ENCODE measurements at places on chromosomes 3 and 15. TPM values are rescaled to one million over a fixed set of nuclear protein-coding genes. Genes with fewer than 3 reads are reported as not detected.

DNA sequence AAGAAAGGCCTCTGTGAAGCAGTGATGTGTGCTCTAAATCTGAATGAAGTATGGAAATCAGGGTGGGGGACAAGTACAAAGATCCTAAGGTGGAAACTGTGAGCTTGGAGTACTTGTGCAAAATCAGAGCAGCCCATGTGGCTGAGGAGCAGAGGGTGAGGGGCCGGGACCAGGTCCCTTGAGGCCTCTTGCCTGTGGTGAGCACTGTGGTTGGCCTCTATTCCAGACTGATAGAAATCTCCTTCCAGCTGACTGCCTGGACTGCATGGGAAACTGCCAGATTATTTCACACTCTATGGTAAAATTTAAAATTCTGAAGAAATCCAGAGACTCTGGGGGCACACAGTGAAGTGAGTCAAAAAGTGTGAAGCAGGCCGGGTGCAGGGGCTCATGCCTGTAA is 81.4 kb downstream of the TM4SF4 start:
- no peaks in the 10 kb centered on the region for H3K36me3 ChIP-seq
- H3K27ac ChIP-seq: peak overlapping the region; percentile 88
- DNase-seq: no peak
- H3K4me1 ChIP-seq: peaks cover 61% of the 10 kb centered on the region

- H3K36me3 ChIP-seq: no peaks in the 10 kb centered on the region
- peaks cover 39% of the 10 kb centered on the region for H3K4me1 ChIP-seq
- H3K4me3 ChIP-seq: no peak overlapping the region
- H3K27me3 ChIP-seq: no peaks in the 10 kb centered on the region
These were observed 321.5 kb upstream of the CTNNB1 start for GRCh38 chr3:40877631-40878463.

GRAMD2A gene
- not detected for total RNA-seq

- no peak overlapping the region for H3K27ac ChIP-seq
- H3K4me3 ChIP-seq: no peak overlapping the region
- peak; percentile 25 for DNase-seq
- H3K4me1 ChIP-seq: peaks cover under 1% of the 10 kb centered on the region
These were observed 7.8 kb downstream of the DUOX2 start for GRCh38 chr15:45106002-45106790.

SQOR gene
- 49.6 TPM for total RNA-seq

- no peak for DNase-seq
- H3K4me3 ChIP-seq: no peak overlapping the region
- no peak overlapping the region for H3K27ac ChIP-seq
- no peaks in the 10 kb centered on the region for H3K27me3 ChIP-seq
- no peaks in the 10 kb centered on the region for H3K4me1 ChIP-seq
These were observed 182.7 kb downstream of the MEX3B start for GRCh38 chr15:81863162-81863561.

GRCh38 chr15:27057904-27058645 is 87.1 kb downstream of the GABRG3 start:
- H3K4me3 ChIP-seq: no peak overlapping the region
- no peaks in the 10 kb centered on the region for H3K27me3 ChIP-seq
- no peaks in the 10 kb centered on the region for H3K4me1 ChIP-seq
- DNase-seq: no peak

GRCh38 chr15:75713338-75713895 is 769 bp upstream of the CSPG4 start:
- peak overlapping the region; percentile 61 for H3K4me3 ChIP-seq
- H3K27ac ChIP-seq: peak overlapping the region; percentile 93
- peaks cover 51% of the 10 kb centered on the region for H3K4me1 ChIP-seq
- no peaks in the 10 kb centered on the region for H3K36me3 ChIP-seq

DNA sequence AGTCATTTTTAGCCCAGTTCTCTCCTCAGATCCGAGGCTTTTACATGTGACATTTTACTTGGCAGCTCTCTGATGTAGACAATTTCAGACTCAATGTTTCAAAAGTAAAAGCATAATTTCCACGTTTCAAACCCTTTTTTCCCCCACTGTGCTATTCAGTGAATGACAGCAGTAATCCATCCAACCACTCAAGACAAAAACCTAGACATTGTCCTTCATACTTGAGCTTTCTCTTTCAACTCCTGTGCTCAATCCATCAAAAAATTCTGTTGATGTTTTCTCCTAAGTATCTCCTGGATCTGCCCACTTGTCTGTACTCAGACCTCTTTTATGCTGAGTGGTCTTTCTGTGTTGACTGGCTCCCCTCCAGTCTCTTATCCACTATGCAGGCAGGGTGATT is 214.7 kb downstream of the CHL1 start:
- no peak overlapping the region for H3K4me3 ChIP-seq
- no peaks in the 10 kb centered on the region for H3K36me3 ChIP-seq
- H3K4me1 ChIP-seq: no peaks in the 10 kb centered on the region
- no peaks in the 10 kb centered on the region for H3K27me3 ChIP-seq
- no peak overlapping the region for H3K27ac ChIP-seq

UPK1B gene
- total RNA-seq: not detected

TAGLN3 gene
- total RNA-seq: not detected

DNA sequence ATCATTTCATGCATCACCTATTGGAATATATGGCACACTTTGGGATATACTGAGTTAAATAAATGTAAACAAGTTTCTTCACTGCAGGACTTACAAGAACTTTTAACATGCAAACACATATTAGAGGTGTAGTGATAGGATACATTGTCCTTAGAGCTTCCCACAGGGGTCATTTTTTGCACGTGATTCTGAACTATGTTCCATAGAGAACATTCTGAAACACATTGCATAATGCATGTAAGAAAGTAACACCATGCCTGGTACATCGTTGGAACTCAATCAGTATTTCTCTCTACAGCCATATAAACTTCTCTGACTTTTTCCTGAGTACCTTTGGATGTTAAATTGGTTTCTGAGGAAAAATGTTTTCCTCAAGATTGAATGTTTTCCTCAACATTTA is 28.3 kb downstream of the MRAS start:
- no peak for DNase-seq
- H3K4me1 ChIP-seq: peaks cover 4% of the 10 kb centered on the region
- no peaks in the 10 kb centered on the region for H3K27me3 ChIP-seq
- no peak overlapping the region for H3K27ac ChIP-seq
- H3K36me3 ChIP-seq: peaks cover 24% of the 10 kb centered on the region

C2CD4B gene
- 2.3 TPM for total RNA-seq

- H3K27me3 ChIP-seq: no peaks in the 10 kb centered on the region
- no peak overlapping the region for H3K27ac ChIP-seq
- no peak for DNase-seq
These were observed 231.6 kb upstream of the GOLGA6L4 start for GRCh38 chr15:84003791-84004503.

DNA sequence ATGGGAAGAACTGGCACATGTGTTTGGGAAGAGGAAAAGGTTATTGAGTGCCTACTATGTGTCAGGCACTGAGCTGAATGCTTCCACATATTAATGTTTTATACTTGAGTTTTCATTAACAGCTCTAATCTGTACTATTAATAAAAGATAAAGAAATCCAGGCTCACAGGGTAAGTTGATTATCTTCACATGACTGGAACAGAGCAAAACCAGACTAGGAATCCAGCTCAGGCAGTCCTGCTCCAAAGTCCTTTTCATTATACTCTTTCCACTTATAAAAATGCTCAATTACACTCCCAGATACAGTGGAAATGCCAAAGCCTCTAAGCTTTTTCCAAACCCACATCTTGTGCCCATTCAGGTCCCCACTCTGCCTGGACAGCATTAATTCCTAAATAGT is 97.6 kb downstream of the TNIK start:
- H3K27ac ChIP-seq: no peak overlapping the region
- H3K4me3 ChIP-seq: no peak overlapping the region
- H3K36me3 ChIP-seq: no peaks in the 10 kb centered on the region
- no peak for DNase-seq

DNA sequence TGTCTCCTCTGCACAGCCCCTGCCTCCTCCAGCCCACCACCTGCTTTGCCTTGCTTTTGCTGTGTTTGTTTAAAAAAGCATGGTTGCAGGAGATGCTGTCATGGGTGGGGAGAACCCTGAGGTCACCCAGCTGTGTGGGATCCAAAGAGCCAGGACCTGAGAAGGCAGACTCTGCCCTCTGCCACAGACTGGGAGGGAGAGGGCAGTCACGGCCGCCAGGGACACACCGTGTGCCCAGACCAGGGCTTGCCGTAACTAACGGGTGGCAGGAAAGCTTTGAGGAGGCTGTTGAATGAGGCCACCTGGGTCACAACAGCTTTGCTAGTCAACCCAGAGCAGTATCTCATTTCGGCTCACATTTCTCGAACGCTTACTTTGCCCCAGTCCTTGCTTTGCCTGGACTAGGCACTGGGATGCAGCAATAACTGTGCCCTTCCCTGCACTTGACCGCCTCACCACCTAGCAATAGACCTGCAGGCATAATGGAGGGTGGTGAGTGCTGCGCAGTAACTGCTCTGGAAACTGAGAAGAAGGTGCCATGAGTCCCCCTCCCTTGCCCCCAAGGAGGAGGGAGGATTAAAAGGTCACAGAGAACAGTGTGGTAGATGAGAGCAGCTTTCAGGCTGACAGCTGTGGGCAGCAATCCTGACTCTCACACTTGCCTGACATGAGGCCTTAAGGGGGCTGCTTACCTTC is 55.0 kb upstream of the CTDSPL start:
- DNase-seq: no peak
- peaks cover 30% of the 10 kb centered on the region for H3K4me1 ChIP-seq
- H3K27ac ChIP-seq: no peak overlapping the region
- no peaks in the 10 kb centered on the region for H3K27me3 ChIP-seq
- no peaks in the 10 kb centered on the region for H3K36me3 ChIP-seq

DNA sequence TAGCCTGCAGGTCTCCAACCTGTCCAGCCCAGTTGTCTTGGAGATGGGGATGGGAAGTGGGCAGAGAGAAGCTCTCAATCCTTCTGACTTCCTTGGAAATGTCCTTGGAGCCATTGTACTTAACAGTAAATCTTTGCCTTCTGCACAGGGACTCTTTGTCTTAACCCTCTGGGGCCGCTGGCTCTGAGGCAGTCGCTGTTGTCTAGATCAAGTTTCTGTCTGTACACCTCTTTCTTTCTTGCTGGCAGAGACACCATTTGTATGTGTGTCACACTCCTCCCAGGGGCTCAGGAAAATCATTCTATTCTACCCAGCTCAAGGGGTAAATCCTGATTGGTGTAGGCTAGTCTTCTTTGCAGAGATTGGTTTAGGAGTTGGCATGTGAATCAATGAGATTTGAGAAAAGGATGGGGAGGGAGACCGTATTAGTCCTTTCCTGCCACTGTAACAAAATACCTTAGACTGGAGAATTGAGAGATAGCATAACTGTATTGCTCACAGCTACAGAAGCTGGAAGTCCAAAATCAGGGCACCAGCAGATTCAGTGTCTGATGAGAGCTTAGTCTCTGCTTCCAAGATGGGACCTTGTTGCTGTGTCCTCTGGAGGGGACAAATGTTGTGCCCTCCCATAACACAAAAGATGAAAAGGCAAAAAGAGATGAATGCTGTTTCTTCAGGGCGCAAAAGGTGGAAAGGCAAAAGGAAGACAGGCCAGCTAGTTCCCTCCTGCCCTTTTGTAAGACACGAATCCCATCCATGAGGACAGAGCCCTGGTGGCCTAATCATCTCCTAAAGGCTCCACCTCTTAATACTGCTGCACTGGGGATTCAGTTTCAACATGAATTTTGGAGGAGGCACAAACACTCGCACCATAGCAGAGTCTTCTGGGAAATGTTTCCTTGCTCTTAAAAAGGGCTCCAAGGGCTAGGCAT is 66.3 kb downstream of the PPCDC start:
- no peak for DNase-seq
- no peaks in the 10 kb centered on the region for H3K27me3 ChIP-seq
- no peaks in the 10 kb centered on the region for H3K4me1 ChIP-seq
- no peak overlapping the region for H3K4me3 ChIP-seq

MAGI1 gene
- 83.9 TPM for total RNA-seq

DNA sequence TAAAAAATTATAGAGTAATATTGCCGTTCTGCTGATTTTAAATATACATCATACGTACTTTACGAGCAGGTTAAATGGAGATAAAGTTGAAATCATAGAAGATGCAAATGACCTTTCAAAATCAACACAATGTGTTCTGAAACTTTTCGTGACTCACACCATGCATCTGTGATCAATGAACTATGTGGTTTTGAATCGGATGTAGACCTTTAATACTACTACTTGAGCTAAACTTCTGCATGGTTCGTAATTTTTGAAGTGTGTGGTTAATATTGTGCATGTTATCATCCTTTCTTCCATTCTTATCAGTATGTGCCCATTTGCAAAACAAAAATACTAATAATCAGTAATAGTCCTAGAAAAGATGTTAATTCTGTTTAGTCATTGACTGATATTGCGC is 58.9 kb downstream of the GASK1A start:
- H3K27ac ChIP-seq: no peak overlapping the region
- H3K4me3 ChIP-seq: no peak overlapping the region
- no peaks in the 10 kb centered on the region for H3K27me3 ChIP-seq
- DNase-seq: no peak

Measured in stomach (tissue), 19 donors.